Calu3 (cell line): ENCODE measurements at places on chromosomes 5 and 9. TPM values are rescaled to one million over a fixed set of nuclear protein-coding genes. Genes with fewer than 3 reads are reported as not detected.

DNA sequence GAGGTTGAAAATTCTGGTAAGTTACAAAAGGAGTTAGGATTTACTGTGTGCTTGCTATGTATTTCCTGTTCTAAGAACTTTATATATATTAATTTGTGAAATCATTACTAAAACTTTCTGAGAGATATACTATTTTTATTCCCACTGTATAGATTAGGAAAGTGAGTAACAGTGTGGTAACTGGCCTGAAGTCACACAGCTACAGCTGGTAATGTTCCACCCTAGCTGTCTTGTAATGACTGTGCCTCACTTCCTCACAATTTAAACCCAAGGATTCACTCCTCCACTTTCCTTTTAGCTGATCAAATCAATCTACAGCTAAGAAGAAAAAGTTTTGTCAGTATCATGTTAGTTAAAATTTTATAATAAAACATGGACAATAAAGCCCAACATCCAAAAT, 278.8 kb downstream of the GAS1 start:
- no peaks in the 10 kb centered on the region for H3K36me3 ChIP-seq
- no peak for DNase-seq
- peaks cover 39% of the 10 kb centered on the region for H3K27me3 ChIP-seq
- no peak overlapping the region for H3K27ac ChIP-seq
- no peak overlapping the region for H3K4me3 ChIP-seq
- no peaks in the 10 kb centered on the region for H3K4me1 ChIP-seq

DNA sequence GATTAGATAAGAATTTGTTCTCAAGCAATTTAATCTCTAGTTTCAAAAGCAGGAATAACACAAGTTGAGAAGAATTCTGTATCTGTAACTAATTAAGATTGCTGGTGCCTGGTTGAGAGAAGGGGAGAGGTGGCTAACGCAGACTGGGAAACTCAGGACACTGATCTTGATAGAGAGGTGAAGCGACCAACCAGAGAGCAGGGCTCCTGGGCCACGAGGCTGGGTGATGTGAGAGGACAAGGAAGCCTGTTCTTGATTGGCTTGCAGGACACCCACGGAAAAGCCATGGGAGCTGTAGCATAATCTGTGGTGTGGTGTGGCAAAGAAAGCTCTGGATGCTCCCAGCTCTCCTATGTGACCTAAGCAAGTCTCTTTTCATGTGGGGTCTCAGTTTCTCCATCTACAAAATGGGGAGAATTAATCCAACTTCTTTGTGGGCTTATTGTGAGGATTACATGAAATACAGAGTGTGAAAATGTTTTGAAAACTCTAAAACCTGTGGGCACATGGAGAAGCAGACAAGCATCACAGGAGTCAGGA, 594.1 kb upstream of the BRINP1 start:
- peaks cover 8% of the 10 kb centered on the region for H3K4me1 ChIP-seq
- DNase-seq, result no peak

GRCh38 chr9:126283799-126284465, 42.7 kb upstream of the MVB12B start:
- no peaks in the 10 kb centered on the region for H3K4me1 ChIP-seq
- H3K27ac ChIP-seq, result no peak overlapping the region
- DNase-seq, result no peak

GRCh38 chr9:135408476-135409254, 70.9 kb upstream of the PPP1R26 start:
- H3K4me3 ChIP-seq, result no peak overlapping the region
- no peaks in the 10 kb centered on the region for H3K36me3 ChIP-seq
- H3K27me3 ChIP-seq, result peaks cover 37% of the 10 kb centered on the region
- H3K27ac ChIP-seq, result no peak overlapping the region
- DNase-seq, result no peak
- H3K4me1 ChIP-seq, result no peaks in the 10 kb centered on the region

DNA sequence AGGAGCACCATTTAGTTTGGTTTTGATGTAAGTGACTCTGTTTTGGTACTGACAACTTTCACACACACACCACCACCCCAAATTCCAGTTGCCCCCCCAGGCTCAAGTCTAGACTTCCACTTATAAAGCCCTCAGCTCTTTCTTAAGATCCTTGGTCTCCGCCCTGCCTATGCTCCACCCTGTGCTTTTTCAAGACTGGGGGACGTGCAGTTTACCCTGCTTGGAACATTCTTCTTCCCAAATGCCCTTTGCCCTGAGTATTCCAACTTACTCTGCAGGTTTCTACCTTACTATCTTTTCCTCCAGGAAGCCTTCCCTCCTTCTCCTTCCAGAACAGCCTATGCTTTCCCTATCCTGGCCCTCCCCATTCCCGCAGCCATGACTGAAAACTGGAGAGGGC, 1.5 kb upstream of the TRIM14 start:
- peaks cover 30% of the 10 kb centered on the region for H3K36me3 ChIP-seq
- peaks cover 27% of the 10 kb centered on the region for H3K4me1 ChIP-seq
- H3K4me3 ChIP-seq, result no peak overlapping the region
- DNase-seq, result no peak

DNA sequence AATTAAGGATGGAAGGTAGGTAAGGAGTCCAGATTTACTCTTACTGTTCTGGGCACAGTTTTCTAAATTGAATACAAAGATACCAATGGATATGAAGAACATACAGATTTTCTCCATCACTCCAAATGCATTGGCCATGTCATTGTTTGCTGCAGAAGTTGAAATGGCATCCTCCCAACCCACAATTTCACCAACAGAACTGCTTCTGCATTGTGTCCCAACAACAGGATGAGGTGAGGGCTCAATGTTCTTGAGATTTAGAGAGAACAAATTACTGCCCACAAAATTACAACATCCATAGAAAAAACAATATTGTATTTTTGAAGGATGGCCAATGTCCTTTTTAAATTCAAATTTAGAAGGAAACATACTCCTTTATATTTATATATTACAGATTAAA, 88.9 kb downstream of the NUDT12 start:
- H3K4me1 ChIP-seq, result peaks cover 14% of the 10 kb centered on the region
- no peak for DNase-seq
- H3K4me3 ChIP-seq, result no peak overlapping the region
- H3K27me3 ChIP-seq, result no peaks in the 10 kb centered on the region

The DMRT2 gene
- total RNA-seq, result not detected in 2 replicates

The PSD2 gene
- total RNA-seq, result not detected in 2 replicates

The SOWAHA gene
- total RNA-seq, result 0.78 and 0.88 TPM in 2 replicates
